Stimulated activated CD8-positive, alpha-beta memory T cell treated with anti-CD3 and anti-CD28 coated beads, Interleukin-15, amount 100 ng/mL, for 1 hour (primary cell): ENCODE measurements at places on chromosomes 5 and 9.

DNA sequence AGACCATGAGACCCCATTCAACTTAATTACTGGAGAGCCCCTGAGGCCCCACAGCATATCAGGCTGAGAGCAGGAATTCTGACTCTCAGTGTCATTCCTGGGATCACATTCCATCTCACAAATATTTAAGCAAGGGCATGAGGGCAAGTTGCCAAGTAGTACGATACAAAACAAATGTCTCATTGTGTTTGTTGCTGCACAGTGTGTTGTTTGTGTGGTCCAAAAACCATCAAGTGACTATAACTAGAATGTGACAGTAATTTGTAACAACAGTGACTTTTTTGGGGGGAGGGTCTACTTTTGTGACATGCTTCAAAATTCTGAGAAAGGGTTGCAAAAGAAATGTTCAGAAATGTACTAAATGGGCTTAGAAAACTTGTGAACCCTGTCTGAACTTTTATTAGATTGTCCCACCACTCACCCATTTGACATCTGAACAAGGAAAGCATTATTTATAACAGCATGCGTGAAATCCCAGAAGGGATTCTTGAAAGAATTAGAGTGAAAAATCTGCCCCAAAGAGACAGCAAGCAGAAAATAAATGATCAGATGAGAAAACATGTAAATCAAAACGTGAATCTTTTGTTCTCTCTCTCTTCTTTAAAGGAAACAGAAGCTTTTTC lies 347.0 kb downstream of the NTRK2 start:
- DNase-seq = no peak

GRCh38 chr5:83101514-83101913 lies 24.2 kb downstream of the XRCC4 start:
- no peak for DNase-seq

DNA sequence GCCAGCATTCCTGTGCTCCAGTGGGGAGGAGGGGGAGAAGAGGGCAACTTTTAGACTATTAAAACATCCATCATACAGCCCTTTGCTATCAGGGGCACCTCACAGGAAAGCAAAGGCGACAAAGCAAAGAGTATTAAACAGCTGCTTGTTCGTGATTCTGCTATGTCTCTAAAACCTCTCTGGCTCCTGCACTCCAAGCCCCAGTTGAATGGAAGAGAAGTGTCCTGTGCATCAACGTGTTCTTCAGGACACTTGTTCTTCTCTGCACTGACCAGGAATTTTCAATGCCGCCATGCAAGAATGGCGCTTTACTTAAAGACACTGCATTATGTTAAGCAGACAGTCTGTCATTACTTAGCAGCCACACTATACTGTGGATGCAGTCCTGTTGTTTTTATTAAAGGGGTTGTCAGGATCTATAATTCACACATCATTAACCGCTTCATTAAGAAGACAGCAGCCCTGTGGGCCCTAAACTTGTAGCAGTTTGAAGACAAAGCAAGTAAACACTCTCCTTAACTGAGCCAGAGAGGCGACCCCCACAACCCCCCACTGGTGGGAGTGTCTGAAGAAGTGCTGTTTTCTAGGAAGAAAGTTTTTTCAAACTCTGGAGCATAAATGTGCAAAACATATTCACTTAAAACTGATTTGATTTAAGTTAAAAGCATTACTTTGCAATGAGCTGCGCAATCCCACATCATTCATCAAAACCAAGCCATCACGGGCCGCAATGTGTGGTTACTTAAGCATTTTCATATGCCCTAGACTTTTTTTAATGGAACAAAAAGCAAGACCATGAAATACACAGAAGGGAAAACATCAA lies 164.5 kb downstream of the ZNF608 start:
- no peak for DNase-seq

GRCh38 chr5:76765249-76765648 lies 49.3 kb downstream of the F2R start:
- DNase-seq = no peak

DNA sequence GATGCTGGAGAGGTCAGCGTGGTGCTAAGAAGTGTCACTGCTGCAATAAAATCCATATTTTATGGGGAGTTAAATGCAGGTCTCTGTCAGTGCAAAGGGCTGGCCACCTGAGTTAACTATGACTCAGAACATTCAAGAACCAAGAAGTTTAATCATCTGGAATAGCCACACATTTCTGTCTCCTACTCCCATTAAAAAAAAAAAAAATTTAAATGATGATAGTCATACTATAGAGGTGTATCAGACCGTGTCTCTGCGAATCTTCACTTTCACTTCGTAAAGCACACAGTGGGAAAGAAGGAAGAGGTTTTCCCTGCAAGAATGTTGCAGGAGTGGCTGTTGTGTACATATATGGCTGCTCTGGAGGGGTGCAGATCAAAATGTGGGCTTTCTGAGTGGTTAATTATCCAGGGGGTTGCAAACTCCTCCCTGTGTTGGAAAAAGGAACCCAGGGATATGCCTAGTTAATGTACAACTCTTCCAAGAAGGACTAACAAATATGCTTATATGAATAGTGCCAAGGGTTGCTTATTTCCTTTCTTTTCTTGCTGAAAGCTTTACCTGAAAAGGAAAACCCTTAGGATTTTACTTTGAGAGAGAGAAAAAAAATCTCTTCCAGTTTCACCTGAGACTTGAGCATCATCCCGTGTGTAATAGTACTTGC lies 1.5 kb downstream of the CDH6 start:
- DNase-seq = no peak

DNA sequence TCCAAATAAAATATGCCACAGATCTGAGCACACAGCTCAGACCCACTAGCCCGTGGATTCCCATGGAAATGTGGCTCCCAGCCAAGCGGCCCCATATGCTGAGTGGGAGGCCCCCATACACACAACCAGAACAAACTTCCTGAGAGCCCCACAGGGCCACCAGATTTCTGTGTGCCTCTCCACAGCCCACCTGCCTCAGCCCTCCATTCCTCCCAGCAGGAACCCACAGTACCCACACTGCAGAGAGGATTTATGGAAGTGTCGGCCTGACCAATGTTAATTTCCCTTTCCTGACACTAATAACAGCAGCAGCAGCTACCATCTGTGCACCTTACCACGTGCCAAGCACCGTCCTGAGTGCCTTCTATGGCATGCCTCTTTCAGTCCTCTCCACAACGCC lies 99.3 kb upstream of the SPOCK1 start:
- no peak for DNase-seq

- no peak for DNase-seq
Measured at GRCh38 chr5:74530326-74531050, 110.0 kb downstream of the ENC1 start.
